Thoracic aorta (tissue), 2 donors: ENCODE measurements at places on chromosomes 4 and X. TPM values are rescaled to one million over a fixed set of nuclear protein-coding genes. Genes with fewer than 3 reads are reported as not detected.

DNA sequence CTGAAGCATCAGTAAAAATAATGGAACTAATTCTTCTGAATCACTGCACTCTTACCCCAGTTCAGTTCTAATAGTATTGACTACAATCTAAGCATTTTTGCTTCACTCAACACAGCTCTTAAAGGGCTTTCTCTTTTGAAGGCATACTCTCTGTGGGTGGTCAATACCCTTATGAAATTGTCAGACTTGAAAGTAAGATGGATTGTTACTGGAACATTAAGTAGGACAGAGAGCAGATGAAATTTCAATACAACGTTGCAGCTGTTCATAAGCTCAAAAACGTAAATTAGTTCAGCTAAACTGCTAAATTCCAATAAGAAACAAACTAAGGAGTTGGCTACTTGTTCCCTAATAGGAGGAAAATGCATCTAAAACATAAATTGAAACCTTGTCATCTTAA is 352.3 kb upstream of the TENM3 start:
- no peaks in the 10 kb centered on the region for H3K4me1 ChIP-seq
- H3K4me3 ChIP-seq: no peak overlapping the region

GRCh38 chr4:145679520-145679919 is 426 bp upstream of the C4orf51 start:
- no peaks in the 10 kb centered on the region for H3K36me3 ChIP-seq
- no peak overlapping the region for H3K4me3 ChIP-seq
- H3K27me3 ChIP-seq: no peaks in the 10 kb centered on the region
- peak; percentile 60 for DNase-seq
- H3K4me1 ChIP-seq: peaks cover 9% of the 10 kb centered on the region

DNA sequence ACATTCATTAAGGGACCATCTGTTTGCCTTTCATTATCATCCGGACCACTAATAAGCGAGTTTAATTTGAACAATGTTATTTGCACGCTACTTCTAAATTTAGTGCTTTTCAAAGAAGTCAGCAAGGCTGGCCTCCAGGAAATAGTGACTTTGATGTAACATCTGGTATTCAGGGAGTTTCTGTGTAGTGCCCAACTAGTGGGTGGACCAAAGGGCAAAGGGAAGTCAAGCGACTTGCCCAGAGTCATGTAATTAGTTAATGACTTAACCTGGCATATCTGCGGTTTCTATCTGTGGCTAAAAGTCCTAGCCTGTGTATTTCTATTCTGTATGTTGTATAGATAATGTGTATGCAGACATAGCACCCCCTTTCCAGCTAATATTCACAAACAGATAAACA is 56.3 kb upstream of the LCORL start:
- no peaks in the 10 kb centered on the region for H3K27me3 ChIP-seq
- DNase-seq: no peak
- H3K36me3 ChIP-seq: no peaks in the 10 kb centered on the region
- H3K4me3 ChIP-seq: no peak overlapping the region

DNA sequence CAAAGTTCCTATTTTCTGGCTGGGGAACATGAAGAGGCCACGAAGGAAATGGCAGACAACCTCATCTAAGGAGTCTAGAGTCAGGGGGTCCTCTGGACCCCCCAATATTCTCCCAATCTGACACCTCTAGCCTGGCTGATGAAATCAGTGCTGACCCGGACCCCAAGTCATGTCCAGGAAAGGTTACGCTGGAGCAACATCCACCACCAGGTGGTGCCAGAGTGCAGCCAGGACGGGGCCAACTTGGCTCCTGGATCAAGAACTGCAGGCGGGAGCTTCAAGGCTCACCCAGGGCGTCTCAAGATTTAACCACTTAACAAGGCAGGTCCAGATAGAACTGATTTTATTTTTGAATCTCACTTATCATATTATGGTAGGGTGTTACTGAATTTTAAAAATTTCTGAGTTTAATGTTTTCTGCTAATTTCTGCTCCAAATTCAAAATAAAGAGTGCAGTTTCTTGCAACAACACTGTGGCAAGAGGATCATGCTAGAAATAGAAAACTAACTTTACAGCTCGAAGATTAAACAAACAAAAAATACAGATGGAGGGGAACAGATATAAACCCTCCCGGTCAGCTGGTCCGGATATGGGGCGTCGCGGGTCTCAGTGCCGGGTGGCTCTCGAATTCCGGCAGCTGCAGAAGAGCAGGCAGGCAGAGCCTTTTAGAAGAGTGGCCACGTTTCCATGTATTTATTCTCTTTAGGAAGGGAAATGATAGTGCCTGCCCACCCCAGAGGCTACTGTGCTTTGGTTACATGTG is 135.5 kb downstream of the AFAP1 start:
- peaks cover 49% of the 10 kb centered on the region for H3K4me1 ChIP-seq
- no peak overlapping the region for H3K27ac ChIP-seq
- no peak overlapping the region for H3K4me3 ChIP-seq
- H3K36me3 ChIP-seq: peaks cover 7% of the 10 kb centered on the region
- no peaks in the 10 kb centered on the region for H3K27me3 ChIP-seq

DNA sequence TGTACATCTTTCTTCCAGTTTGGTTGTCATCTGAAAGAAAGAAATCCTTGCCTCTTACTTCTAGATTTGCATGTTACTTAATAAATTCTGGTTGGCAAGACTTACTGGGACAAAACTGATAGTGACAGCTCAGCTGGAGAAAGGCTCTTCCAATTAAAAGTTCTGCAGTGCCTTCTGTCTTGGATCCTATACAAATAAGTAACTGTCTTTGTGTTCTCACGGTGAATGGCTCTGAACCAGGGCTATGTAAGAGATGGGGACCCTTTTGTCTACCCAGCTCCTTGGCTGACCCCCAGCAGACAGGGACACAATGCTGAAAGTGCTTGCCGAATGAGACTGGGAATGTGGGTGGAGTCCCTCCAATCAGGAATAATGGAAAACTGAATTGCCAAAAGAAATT is 89.5 kb downstream of the AASDH start:
- no peaks in the 10 kb centered on the region for H3K27me3 ChIP-seq
- H3K4me3 ChIP-seq: no peak overlapping the region
- H3K36me3 ChIP-seq: no peaks in the 10 kb centered on the region
- H3K4me1 ChIP-seq: peaks cover 8% of the 10 kb centered on the region
- DNase-seq: no peak

GRCh38 chr4:105594099-105595010 is 41.9 kb downstream of the ARHGEF38 start:
- DNase-seq: no peak
- H3K4me3 ChIP-seq: no peak overlapping the region
- H3K27ac ChIP-seq: no peak overlapping the region
- H3K27me3 ChIP-seq: no peaks in the 10 kb centered on the region
- no peaks in the 10 kb centered on the region for H3K4me1 ChIP-seq

Gene FAAH2
- not detected for total RNA-seq

Gene TMPRSS11D
- total RNA-seq: not detected

Gene HAUS7
- total RNA-seq: 111 TPM
